RWPE1 (cell line): ENCODE measurements at places on chromosomes 7 and 10.
A peak's percentile ranks its signal among the peaks of the same experiment; 100 is the strongest.

DNA sequence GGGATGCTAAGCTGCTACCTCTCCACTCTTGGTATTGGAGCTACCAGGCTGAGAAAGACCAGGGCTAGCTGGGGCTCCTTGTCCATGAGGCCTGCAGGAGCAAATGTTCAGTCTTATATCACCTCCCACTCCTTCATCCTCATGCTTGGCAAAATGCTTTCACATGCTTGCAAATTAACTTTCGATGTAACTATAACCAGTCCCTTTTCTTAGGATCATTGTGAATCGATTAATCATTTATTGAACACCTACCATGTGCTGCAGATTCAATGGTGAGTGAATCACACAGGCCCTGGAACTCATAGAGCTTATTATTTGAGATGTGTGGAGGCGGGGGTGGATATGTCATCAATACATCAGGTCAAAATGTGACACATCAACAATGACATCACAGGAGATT is 138.6 kb downstream of the EMX2 start:
- no peak for DNase-seq

GRCh38 chr10:122495406-122496340 is 34.3 kb downstream of the HTRA1 start:
- DNase-seq: no peak

DNA sequence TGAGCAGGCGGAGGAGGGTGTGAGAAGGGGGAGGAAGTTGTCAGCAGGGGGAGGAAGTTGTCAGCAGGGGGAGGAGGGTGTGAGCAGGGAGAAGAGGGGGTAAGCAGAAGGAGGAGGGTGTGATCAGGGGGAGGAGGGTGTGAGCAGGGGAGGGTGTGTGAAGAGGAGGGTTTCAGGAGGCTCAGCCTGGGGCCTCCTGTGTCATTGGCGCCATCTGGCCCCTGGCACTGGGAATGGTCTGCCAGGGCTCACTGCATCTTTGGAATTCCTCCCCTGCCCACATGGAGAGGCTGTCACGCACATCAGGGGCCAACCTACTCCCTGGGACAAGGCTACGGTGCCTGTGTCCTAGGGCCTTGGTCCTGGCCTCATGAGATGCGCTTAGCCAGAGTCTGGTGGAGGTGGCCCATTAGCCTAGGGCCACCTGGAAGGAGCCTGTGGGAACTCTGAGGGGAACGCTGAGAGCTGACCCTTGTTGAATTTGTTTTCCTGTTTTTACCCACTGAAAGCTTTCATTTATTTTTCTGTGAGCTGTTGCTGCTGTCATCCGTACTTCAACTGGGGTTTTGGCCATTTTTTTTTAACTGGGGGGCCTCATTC is 18.0 kb downstream of the CAMK2B start:
- DNase-seq: peak; percentile 71

- no peak for DNase-seq
Measured at GRCh38 chr10:114975091-114975490, 37.1 kb downstream of the TRUB1 start.

- no peak for DNase-seq
Measured at GRCh38 chr7:7190142-7190541, 7.8 kb downstream of the C1GALT1 start.

GRCh38 chr7:134820295-134820694 is 40.9 kb downstream of the CALD1 start:
- no peak for DNase-seq

DNA sequence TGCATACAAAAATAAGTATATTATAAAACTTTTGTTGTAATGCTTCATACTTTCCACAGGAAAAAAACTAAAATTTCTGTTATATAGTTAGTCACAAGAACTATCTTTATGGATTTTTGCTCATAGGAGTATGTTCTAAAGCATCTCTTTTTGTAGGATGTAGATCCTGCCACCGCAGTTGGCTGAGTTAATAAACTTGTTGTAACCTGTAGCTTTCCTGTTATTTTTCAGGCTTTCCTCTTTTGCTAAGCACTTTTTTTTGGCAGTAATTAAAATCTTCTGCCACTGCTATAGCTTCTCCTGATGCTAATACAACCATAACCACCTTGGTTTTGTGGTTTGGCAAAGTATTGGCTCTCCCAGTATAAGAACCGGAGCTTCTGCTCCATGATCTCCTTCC is 60.3 kb downstream of the WNT2 start:
- DNase-seq: no peak

GRCh38 chr7:37488163-37488764 is 39.6 kb upstream of the ELMO1 start:
- no peak for DNase-seq

- no peak for DNase-seq
Measured at GRCh38 chr7:117047496-117047895, 94.2 kb downstream of the ST7 start.

DNA sequence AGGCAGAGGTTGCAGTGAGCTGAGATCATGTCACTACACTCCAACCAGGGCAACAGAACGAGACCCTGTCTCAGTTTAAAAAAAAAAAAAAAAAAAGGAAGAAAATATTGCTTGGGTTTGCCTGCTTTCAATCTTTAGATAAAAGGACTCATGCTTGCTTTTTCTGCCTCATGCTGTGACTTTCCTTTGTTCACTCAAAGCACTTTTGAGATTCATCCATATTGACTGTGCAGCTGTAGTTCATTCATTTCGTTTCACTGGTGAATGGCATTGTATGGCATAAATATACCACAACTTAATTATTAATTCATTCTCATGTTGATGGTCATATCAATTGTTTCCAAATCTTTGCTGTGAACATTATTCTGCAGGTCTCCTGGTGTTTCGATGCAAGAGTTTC is 97.6 kb upstream of the NFE2L3 start:
- no peak for DNase-seq

DNA sequence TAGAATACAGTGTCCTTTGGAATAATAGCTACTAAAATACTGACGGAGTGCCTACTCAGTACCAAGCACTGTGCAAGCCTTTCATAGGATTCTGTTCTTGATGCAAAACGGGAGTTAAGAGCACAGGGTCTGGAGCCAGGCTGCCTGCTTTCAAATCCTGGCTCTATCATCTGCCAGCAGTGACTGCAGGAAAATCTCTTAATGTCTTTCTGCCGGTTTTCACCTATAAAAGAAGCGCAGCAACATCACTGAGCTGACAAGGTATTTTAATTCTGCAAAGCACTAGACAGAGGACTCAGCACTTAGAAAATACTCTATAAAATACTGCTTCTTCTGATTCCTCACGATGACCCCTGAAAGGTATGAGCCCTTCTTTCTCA is 659 bp downstream of the FIGNL1 start:
- DNase-seq: no peak

GRCh38 chr7:33669251-33669670 is 236.1 kb upstream of the BMPER start:
- DNase-seq: no peak

GRCh38 chr10:77428691-77429395 is 208.8 kb downstream of the KCNMA1 start:
- DNase-seq: peak; percentile 26

- no peak for DNase-seq
Measured at GRCh38 chr10:15763006-15763405, 43.3 kb upstream of the ITGA8 start.

DNA sequence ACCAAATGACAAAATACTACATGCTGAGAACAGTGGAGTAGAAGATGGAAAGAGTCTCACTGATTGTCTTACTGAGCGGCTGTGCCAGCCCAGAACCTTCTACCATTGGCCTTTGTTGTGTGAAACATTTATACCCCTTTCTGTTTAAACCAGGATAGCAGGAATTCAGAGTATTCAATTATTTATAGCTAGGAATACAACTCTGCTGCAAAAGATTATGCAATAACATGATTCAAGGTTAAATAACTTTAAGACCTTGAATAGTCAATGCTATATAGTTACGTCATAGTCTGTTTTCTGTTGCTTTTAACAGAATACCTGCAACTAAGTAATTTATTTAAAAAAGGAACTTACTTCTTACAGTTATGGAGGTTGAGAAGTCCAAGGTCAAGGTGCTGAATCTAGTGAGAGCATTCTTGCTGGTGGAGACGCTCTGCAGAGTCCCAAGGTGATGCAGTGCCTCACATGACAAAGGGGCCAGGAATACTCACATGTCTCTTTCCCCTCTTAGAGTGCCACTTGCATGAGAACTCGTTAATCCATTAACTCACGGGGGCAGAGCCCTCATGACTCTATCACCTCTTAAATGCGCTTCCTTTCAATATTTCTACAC is 371.8 kb downstream of the MDFIC start:
- DNase-seq: no peak

DNA sequence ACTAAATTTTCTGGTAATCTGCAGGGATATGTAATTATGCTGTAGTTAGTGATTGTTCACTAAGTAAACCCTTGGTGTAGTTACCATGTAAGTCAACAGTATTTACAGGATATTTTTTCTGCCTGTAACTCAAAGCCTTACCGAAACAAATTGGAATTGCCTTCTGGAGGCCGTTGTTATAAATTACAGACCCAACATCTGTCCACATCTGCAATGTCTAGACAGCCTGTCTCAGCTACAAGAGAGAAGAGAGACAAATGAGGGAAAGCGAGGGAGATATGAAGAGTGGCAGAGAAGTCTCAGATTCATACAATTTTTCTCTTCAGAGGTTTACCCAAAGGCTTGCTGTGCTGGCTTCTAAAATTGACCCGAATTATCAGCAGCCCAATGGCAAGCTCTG is 23.7 kb upstream of the BTRC start:
- no peak for DNase-seq

- no peak for DNase-seq
Measured at GRCh38 chr7:141200191-141201108, 126.6 kb downstream of the TMEM178B start.

DNA sequence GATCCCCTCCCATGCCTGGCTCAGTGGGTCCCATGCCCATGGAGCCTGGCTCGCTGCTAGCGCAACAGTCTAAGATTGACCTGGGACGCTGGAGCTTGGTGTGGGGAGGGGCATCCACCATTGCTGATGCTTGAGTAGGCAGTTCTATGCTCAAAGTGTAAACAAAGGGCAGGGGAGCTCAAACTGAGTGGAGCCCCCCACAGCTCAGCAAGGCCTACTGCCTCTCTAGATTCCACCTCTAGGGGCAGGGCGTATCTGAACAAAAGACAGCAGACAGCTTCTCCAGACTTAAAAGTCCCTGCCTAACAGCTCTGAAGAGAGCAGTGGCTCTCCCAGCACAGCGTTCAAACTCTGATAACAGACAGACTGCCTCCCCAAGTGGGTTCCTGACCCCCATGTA is 31.2 kb upstream of the FFAR4 start:
- DNase-seq: no peak

DNA sequence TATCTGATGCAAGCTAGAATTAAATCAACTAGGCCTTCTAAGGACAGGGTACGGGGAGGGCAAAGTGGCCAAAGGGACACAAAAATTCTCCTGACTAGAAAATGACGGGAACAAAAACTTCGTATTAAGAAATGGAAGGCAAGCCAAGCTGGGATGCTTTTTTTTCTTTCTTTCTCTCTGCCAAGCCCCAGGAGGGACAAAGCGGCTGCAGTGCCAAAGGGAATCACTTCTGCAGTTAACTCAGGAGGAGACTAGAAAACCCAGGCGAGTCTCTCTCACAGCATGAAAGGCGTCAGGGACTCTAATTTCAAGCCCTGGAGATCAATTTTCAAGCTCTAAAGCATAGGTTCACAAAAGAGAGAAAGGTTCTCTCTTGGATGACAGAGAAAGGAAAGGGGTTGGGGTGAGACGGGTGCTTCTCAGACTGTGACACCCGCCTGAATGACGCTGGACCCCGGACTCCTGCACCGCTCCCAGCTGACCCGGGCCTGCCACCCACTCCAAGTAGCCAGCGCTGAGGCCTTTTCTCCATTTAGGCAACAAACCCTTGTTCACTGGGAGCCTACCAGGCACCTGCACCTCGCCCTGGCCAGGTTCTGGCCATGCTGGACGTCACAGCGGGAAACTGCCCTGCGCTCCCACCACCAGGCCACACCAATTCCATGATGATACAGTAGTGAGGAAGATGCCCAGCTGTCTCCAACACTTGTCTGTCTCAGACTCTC is 56.5 kb downstream of the KIAA1549 start:
- no peak for DNase-seq

DNA sequence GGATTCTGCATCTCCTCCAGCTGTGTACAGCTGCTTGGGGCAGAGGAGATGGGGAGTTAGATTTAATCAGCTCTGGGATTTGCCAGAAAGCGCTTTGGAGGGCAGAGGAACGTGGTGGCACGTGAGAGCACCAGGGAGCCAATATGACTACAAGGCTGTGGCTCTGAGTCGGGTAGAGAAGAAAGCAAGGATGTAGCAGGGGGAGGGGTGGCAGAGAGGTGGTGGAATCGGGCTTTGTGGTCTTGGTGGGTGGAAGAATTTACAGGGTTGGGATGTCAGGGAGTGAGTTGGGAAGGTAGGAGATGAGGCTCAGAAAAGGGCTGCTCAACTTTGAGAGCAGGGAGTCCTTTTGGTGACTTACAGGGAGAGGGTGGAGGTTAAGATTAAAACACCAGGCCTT is 113.6 kb downstream of the CCNY start:
- no peak for DNase-seq

GRCh38 chr7:101368422-101369165 is 5.9 kb downstream of the COL26A1 start:
- no peak for DNase-seq

DNA sequence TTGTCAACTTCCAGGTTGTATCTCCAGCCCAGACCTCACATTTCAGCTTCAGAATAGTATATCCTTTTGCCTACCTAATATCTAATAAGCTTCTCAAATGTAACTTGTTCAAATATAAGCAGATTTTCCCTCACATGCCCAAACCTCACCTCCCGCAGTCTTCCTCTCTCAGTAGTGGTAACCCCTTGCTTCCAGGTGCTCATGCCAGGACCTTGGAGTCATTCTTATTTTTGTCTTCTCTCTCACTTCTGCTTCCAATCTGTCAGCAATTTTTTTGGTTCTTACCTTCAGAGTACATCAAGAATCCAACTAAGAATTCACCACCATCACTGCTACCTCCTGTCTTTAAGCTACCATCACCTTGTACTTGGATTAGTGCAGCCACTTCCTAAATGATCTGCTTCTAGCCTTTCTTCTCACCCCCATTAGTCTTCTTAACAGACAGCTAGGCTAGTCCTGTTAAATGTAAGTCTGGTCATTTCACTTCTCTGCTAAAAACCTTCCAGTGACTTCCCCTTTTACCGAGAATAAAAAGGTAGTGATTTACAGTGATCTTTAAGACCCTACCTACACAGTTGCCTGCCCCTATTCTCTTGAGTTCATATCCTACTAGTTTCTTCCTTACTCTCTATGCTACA is 14.0 kb downstream of the ANKIB1 start:
- DNase-seq: no peak

- DNase-seq: no peak
Measured at GRCh38 chr10:89114846-89115625, 92.1 kb downstream of the CH25H start.
